NCI-H1105 (cell line): ENCODE measurements at places on chromosomes 3 and 15.
A peak's percentile ranks its signal among the peaks of the same experiment; 100 is the strongest.

- DNase-seq, result no peak
These were observed 33.1 kb downstream of the PTX3 start for GRCh38 chr3:157469561-157470294.

- peak; percentile 74 for DNase-seq
These were observed 578.3 kb downstream of the EPHA3 start for GRCh38 chr3:89685731-89686130.

- DNase-seq, result peak; percentile 49
These were observed 2.0 kb downstream of the MECOM start for GRCh38 chr3:169661361-169662131.

- DNase-seq, result no peak
These were observed 204.3 kb downstream of the SUCLG2 start for GRCh38 chr3:67450153-67450552.

DNA sequence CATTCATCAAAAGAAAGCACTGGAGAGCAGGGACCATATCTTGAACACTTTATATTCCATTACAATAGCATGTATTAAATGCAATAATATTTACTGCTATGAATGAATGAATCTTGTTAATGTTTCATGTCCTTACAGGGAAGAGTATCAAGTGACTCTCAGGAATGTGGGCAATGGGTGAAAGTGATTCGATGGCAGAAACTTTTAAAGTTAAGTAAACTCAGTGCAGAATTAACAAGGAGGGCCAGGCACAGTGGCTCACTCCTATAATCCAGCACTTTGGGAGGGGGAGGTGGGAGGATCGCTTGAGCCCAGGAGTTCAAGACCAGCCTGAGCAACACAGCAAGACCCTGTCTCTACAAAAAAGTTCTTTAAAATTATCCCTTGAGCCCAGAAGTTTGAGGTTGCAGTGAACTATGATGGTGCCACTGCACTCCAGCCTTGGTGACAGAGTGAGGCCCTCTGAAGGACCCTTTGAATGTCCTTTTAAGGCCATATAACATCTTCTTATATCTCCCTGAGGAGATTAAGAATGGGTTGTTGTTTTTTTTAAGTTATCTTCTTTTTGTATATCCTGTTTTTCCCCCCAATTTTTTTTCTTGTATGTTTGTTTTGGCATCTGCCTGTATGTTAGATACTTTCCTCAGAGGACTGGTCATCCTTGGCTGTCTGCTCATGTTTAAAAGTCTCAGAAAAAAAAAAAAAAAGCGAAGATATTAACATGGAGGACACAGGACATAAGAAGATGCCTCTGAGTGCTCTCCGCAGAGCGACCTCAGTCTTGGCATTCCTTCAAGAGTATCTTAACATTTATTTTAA, 9.6 kb upstream of the FSIP1 start:
- no peak for DNase-seq

DNA sequence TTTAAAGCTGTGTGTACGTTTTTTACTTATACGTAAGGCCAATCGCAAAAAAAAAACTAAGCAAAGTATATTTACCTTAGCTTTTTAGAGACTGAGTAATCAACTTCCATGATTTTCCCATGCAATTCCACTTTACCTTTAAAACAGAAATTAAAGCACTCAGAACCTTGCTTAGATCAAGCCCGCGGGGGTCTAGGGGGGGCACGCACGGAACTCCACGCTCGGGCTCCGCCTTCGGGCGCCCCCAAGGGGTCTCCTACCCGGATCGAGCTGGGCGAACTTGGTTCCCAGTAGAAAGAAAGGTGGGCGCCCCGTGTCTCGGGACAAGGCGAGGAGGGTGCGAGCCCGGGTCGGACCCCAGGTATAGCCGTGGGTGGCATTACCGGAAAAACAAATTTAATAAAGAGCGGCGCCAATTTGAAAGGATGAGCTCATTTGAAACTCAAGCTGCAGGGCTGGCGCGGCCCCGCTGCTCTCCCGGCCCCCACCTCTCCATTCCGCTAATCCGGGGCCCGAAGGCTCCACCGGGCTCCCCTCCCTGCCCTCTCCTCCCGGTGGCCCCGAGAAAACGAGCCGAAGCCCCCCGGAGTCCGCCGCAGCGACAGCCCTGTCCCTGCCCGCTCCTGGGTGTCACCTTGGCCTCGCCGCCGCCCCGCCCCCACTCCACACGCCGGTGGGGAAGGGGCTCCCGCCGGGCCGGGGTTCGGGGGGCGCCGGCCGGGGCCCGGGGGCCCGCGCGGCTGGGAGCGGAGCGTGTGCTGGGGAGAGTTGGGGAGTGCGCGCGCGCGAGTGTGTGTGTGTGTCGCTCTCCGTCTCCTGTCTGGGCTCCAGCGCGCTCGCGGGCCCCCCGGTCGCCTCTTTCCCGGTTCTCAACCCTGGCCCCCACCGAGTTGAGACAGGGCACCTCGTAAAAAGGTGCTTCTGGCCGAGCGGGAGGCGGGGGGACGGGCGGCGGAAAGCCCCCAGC, 1.5 kb downstream of the IGF2BP2 start:
- DNase-seq, result peak; percentile 19

GRCh38 chr3:120352017-120352416, 2.9 kb upstream of the LRRC58 start:
- DNase-seq, result no peak

- DNase-seq, result no peak
These were observed 51.7 kb downstream of the EIF4E3 start for GRCh38 chr3:71673486-71673885.

DNA sequence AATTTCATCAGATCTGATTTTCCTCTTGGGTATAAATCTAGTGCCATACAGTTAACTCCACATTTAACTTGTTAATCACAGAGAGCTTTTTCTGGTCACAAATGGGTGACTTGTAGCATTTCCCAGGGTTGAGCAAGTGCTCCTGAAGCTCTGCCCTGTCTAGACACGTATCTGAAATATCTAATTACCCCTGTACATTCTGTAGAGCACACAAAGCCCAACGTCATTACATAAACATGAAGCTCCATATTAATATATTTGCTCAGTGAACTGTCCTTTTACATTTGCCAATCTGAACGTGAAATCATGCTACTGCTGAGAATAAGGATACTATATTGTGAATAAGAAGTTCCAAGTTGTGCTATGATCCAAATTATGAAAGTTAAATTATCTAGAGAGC, 49.0 kb downstream of the THBS1 start:
- peak; percentile 3 for DNase-seq

GRCh38 chr3:136042608-136043221, 77.2 kb downstream of the PPP2R3A start:
- DNase-seq, result peak; percentile 68

DNA sequence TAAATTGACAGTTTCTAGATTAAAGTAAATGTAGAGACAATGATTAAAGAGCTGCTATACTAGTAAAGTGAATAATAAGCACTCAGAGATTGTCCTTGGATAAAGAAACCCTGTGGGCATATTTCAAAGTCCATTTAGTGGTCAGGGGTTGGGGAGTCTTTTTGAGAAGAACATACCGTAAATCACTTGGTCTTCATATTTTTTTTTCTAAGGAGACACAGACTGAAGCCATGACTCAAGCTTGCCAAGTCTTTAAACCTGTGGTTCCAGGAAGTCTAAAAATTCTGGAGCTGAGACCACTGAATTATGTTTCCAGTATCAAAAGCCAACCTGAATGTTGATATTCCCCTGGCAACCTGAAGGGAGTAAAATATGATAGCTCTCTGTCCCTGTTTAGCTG, 171.0 kb downstream of the TPRG1 start:
- DNase-seq, result no peak

DNA sequence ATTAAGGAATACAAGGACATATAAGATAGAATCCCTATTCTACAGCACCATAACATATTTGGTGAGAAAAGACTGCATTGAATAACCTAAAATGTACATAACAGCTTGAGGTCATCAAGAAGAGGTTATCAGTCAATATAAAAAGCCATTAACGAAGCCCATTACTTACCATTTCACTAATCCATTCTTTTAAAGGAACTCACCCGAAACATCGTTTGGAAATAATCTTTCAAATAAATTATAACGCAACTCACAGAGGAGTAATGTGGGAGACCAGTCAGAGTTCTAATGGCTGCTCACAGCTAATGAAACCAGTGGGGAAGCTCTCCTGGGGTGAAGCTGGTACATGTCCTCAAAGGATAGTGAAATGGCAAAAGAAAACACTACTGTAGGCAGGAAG, 188.4 kb downstream of the TBC1D5 start:
- DNase-seq, result no peak

- DNase-seq, result peak; percentile 80
These were observed 526.3 kb downstream of the OTOL1 start for GRCh38 chr3:162022911-162023310.

DNA sequence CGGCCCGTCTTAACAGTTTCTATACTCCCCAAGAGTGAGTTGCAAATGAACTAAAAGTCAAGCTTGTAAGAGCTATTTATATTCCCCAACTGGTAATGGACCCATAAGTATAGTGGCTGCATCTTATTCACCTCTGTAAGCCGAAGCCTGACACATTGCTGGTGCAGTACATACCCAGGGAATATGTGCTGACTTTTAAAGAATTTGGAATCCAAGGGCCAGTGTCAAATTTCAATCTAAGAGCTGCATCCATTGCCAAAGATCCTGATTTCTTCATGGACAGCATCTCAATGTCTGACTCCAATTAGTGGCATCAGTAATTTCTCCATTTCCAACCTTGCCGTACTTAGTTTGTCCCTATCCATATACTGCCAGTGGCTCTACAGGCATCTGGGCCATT, 42.0 kb downstream of the FRMD4B start:
- no peak for DNase-seq

- no peak for DNase-seq
These were observed 108.9 kb downstream of the FNDC3B start for GRCh38 chr3:172148241-172148640.

DNA sequence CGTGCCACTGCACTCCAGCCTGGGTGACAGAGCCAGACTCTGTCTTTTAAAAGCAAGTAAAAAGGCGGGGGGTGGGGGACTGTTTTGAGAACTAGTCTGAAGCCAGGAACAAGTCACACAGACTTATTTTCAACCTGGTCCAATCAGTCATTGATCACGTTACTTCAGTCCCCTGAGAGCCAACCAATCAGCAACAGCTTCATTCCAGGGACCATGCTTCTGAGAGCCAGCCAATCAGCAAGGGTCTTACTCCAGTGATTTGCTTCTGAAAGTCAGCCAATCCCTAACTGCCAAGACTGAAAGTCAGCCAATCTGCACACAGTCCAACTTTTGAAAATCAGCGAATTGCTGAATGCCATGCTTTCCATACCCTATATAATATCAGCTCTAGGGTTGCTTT, 48.6 kb upstream of the C15orf39 start:
- DNase-seq, result no peak

- DNase-seq, result no peak
These were observed 129.8 kb upstream of the MEF2A start for GRCh38 chr15:99435877-99436541.

DNA sequence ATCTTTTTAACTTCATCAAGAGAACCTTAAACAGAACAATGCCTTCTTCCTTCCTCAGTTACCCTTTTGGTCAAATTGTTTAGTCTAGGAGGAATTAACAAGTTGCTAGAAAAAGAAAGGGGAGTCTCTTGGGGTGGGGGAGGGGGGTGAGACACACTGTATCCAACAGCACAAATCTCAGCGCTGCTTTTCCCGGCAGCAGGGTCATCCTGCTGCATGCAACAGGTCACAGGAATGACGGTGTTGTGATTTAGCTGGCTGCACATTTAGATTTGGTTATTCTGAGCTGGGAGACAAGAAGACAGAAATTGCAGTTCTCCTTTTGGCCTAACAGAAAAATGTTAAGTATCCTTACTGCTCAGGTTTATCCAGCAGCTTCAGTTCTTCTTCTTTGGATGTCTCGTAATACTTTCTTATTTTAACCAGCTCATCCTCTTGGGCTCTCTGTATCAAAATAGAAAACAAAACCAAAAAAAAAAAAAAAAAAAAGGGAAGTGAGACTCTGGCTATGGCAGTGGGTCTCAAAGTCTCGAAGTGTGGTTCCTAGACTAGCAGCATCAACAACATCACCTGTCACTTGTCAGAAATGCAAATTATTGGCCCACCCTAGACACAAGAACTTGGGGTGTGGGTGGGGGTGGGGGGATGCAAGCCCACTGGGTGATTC, 190.5 kb downstream of the GREM1 start:
- no peak for DNase-seq

DNA sequence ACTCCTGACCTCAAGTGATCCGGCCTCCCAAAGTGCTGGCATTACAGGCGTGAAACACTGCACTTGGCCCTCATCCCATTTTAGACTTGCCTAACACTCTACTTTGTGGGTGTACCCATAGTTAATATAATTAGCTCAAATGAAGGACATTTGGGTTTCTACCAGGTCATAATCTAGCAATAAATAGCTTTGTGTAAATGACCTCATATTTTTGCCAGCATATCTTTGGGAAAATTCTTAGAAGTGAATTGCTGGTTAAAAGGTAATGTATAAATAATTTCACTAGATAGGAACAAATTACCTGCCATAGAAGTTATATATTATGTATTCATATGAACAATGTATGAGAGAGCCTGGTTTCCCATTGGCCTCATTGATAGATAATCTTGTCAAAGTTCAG, 206.0 kb downstream of the DIPK2A start:
- DNase-seq, result no peak

GRCh38 chr3:187319699-187320302, 28.3 kb upstream of the MASP1 start:
- DNase-seq, result peak; percentile 65

GRCh38 chr3:179956416-179956830, 80.3 kb downstream of the PEX5L start:
- no peak for DNase-seq

DNA sequence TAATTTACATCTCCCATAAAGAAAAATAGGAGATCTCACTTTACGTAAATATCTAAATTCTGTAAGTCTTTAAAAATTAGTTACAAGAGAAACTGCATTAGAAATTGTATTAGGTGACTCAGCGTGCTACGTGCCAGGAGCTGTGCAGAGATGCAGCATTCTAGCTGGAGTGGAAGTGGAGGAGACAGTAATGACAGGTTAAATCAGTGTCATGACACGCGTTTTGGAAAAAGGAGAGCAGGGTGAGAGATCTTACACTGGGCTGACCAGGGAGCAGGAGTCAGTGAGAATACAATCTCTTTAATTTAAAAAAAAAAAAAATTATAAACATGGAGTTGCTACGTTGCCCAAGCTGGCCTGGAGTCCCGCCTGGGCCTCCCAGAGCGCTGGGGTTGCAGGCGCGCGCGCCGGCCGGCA, 635 bp downstream of the TUBGCP5 start:
- DNase-seq, result no peak

GRCh38 chr3:143786219-143787191, 61.8 kb downstream of the SLC9A9 start:
- no peak for DNase-seq

DNA sequence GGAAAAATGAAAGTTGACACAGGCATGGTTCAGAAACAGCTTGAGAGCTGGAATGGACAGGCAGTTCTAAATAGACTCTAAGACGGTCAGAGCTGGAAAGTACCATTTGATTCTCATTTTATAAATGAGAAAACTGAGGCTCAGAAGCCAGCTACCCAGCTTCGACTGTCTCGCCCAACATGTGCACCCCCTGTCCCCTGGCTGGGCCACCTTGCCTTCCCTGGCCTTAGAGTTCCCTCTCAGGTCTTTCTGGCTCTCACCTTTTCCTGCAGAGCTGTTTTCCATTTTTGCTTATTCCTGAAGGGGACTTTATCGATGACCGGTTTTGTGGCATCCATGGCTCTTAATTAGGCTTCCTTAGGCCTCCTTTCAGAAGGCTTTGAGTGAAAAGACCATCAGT, 17.3 kb upstream of the DOCK3 start:
- no peak for DNase-seq

GRCh38 chr3:136861890-136862616, at the start of gene NCK1:
NCK1 (plus strand) TSS chr3:136862208; CDS start chr3:136928002, 65,794 bp downstream.
- DNase-seq, result peak; percentile 99
